ENCODE measurements at places on chromosomes 5 and 9.
A peak's percentile ranks its signal among the peaks of the same experiment; 100 is the strongest.

DNA sequence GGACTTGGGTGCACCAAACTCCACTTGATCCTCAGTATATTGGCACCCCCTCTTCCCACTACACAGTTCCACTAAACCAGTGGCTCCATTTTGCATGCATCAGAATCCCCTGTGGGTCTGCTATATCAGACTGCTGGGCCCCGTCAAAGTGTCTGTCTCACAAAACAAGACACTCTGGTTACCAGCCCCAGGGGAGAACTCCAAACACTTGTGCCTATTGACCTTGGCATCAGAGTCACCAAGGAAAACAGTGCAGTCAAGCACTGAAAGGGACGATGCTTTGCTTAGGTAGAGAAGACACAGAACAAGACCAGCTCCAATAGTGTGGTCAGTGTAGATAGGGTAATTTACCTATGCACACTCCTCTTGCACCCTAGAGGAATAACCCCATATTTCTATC is 205.8 kb upstream of the RAI14 start:
- no peak for DNase-seq

DNA sequence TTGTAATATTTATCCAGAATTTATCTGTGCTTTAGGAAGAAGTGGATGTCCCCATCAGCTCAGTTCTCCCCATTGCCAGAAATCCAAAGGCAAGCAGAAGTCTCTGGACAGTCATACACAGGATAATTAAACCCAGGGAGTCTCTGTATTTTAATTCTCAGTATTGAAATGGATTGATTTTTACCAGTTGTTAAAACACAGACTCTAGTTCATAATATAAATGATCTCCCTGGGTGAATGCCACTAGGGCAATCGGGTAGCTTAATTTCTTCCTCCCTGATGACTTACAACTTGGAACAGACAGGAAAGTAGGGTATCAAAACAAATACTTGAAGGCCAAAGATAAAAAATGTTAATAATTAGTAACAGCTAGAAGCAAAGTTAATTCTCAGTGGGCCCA is 66.5 kb upstream of the DAP start:
- DNase-seq, result no peak

GRCh38 chr5:9090381-9091026 is 455.4 kb downstream of the SEMA5A start:
- no peak for DNase-seq

DNA sequence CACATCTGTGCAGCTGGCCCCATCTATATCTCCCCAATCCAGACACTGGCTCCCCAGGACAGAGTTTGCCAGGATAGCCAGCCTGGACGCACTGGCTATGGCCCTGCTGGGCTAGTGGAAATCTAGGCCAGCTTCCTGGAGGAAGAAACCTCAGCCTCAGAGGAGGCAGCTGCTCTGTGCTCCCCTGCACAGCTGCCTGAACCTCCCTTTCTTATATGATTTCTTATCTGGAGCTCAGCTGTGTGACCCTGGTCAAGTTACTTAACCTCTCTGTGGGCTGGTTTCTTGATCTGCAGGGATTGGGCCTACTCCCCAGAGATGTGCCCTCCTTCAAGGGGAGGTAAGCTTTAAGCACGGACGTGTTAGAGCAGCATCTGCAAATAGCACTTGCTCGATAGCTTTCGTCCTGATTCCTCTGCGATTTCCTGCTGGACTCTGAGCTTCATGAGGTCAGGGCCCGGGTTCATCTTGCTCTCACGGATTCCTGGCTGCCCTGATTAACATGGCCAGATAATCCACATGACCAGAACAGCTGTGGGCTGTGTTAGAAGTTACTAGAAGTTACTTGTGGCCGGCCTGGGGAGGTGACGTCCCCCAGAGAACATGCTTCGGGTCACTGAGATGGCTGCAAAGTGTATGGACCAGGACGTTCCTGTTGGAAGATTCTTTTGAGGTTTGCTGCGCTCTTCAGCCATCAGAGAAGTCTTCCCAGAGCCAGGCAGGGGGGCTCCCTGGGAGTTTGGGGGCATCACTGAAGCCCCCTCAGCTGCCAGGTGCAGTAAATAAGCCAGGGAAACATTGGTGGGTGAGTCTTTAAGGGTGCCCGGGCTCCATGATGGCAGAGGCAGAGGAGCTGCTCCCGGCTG is 14.5 kb downstream of the C9orf50 start:
- DNase-seq, result no peak

DNA sequence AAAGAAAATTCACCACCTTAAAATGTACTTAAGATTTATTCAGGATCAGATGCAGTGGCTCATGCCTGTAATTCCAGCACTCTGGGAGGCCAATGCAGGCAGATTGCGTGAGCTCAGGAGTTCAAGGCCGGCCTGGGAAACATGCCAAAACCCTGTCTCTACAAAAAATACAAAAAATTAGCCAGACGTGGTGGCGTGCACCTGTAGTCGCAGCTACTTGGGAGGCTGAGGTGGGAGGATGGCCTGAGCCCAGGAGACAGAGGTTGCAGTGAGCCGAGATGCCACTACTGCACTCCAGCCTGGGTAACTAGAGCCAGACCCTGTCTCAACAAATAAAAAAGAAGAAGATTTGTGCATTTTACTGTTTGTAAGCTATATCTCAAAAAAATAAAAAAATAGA is 34.7 kb upstream of the GFPT2 start:
- no peak for DNase-seq

DNA sequence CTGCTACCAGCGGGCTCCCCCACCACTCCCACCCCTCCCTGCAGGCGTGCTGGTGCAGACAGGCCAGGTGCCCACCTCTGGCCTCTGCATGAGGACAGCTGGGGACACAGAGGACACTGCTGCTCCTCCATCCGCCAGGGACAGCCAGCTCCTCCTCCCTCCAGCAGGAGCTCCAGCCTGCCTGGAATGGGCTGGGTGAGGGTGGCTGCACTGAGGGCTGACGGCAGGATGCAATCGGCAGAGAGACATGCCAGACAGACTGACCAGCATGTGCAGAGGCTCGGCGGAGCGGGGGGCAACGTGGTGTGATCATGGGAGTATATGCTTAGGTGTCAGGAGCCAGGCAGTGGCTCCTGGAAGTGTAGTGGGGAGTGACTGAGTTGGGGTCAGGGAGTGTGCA is 68.4 kb downstream of the RASGEF1C start:
- DNase-seq, result no peak

DNA sequence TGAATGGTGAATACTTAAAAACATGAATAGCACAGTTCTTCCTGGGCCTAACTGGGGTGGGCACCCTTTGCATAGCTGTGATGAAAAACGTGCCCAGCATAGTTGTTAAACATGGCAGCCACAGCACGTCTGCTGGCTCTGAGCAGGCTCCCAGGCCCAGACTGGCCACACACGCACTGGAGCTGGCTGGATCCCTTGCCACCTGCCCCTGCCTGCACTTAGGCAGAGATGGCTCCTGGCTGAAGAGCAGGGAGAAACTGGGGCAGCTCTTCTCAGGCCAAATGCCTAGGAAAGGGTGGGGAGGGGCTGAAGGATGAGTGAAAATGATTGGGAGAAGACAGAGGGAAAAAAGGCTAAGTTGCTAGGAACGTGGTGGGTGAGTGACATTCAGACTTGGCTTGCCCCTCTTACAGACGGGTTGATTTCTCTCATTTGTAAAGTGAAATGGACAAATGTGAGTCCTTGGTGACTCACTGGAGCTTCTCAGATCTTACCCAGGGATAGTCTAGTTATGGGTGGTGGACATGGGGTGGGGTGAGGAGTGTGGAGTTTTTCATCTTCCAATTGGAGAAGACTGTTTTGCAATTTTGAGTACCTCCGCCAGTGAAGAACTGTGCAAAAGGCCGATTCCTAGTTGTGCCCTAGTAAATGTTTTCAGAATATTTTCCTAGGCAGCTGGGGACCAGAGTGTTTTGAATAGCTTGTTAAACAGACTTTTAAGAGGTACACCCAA is 42.4 kb downstream of the TRIO start:
- DNase-seq, result no peak

GRCh38 chr5:147466360-147466980 is 43.4 kb downstream of the DPYSL3 start:
- DNase-seq, result no peak

GRCh38 chr5:51208296-51208695 is 175.0 kb upstream of the ISL1 start:
- DNase-seq, result no peak

DNA sequence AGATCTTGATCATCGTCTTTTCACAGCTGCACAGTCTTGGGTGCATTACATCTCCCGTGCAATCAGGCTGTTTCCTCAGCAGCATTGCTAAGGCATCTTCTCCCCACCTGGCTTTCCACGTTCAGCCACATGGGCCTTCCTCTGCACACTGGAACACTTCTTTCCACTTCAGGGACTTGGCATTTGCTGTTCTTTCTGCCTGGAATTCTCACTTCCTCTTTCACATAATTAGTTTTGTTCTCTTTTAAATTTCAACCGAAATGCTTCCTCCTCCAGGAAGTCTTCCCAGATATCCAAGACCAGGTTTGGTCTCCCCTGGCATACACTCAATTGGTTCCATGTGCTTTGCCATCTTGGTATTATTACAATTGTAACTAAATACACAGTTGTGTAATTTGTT is 43.8 kb downstream of the WHRN start:
- DNase-seq, result peak; percentile 1

DNA sequence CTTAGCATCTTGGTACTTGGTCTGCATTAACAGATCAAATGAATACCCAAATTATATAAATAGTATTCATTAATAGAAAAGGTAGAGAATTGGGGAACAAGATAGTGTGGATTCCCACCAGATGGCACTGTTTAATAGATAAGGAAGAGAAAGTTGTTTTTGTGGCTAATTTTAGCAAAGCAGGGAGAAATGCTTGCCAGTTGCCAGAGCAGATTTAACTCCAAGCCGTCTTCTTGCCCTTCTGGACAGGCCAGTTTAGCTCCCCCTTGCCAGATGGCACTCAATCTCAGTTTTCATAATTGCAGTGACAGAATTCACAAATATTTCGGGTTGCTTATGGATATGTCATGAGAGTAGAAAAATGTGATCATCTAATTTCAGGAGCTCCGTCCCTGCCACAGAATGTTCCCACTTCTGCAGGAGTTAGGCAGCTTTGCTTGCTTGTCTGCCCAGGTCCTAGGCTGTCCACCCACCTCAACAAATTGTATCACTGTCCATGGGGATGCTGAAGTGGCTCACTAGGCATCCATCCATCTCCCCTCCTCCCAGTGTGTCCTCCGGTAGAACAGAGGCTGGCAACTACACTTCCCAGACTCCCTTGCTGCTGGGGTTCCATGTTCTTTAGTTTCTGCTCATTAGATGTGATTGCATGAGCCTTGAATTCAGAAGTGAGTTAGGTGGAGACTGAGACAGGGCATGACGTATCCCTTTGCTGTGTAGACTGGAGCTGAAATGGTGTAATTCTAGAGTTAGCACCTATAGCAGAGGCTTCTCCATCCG is 11.8 kb upstream of the HEXB start:
- no peak for DNase-seq

- no peak for DNase-seq
Observed at GRCh38 chr5:55856516-55857246, 5.5 kb downstream of the IL31RA start.

GRCh38 chr5:6950250-6950649 is 237.0 kb downstream of the TENT4A start:
- no peak for DNase-seq

- no peak for DNase-seq
Observed at GRCh38 chr9:87350915-87351314, 146.8 kb upstream of the DAPK1 start.

All from stimulated activated CD4-positive, alpha-beta T cell treated with anti-CD3 and anti-CD28 coated beads, Interleukin-4, amount 100 ng/mL, for 24 hours (primary cell).